ENCODE measurements at places on chromosomes 16 and 17.
A peak's percentile ranks its signal among the peaks of the same experiment; 100 is the strongest.

- no peak for DNase-seq
These were observed 13.6 kb downstream of the MRM1 start for GRCh38 chr17:36614933-36615332.

- DNase-seq = no peak
These were observed 99.7 kb upstream of the METRNL start for GRCh38 chr17:82979718-82980117.

DNA sequence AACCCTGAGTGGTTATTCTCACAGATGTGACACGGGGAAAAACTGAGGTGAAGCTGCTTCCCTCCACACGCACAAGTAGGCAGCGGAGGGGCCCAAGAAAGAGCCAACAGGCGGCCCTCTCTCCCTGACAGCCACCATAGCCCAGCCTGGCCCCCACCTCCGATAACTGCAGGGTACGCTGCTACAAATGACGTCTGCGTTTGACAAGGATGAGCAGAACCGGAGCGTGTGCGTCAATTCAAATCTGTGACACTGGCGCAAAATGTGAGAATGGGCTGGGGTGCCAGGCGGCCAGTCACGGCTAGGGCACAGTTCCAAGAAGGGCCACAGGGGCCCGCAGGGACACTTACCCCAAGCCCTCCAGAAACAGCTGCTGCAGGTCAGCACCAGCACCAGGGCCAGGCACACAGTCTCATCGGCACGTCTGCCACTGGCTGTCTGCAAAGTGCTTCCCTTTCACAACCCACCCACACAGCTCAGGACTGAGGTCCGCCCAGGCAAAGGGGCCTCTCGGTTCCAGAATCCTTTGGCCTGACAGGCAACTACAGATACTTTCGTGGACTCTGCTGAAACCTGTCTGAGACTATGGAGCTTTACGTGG, 14.4 kb downstream of the AXIN1 start:
- DNase-seq = no peak

- DNase-seq = no peak
These were observed 362.0 kb upstream of the XYLT1 start for GRCh38 chr16:17832738-17833137.

DNA sequence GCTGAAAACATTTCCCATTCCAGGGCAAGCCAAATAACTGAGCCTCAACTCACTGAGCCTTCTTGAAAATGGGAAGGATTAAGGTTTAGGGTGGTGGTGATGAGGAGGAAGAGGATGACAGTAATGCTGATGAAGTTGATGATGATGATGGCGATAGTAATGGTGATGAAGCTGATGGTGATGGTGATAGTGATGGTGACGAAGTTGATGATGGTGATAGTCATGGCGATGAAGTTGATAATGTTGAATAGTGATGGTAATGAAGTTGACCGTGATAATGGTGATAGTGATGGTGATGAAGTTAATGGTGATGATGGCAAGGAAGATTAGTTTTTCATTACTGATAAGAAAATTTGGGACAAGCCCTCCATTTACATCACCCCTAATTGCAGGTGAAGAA, 285.8 kb upstream of the DYNLRB2 start:
- no peak for DNase-seq

GRCh38 chr17:74951680-74952421, 16.2 kb downstream of the OTOP3 start:
- no peak for DNase-seq

DNA sequence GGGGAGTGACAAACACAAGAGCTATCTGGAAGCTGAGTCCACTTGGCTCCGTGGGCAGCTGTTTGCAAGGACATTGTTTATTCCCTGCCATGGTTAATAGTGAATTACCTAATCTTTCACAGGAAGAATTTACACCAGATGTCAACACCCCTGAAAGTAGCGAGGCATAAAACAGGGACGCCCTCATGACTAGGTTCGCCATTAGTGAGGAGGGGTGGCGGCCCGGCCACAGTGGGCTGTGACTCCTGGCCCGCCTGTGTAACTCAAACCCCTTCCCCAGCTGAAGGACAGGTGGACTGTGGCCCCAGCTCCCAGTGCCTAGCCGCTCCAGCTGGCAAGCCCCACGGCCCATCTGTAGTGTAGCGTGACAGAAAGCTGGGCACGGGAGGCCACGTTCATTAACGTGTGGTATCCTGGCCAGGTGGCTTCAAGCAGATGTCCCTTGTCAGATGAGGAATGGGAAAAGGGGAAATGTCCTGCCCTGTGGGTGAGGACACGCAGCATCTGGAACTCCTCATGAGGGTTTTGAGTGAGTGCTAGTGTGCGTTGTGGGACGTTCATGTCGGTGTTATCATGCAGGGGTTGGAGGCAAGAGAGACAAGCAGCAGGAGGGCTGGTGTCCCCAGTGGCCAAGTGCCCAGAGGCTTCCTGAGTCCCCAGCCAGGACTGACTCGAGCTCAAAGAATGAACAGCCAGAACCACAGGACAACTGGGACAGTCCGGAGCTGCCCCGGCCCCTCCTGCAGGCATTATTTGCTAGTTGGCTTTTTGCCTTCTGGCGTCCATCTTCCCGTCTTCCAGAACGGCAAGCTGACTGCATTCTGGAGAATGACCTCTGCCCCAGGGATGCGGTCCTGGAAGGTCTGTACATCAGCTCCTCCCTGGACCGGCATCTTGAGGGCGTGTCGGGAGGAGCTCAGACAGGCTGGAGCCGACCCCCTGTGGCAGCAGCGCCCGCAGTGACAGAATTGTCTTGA, 19.2 kb downstream of the KDM8 start:
- DNase-seq = peak; percentile 74

- DNase-seq = no peak
These were observed 9.0 kb downstream of the ZDHHC1 start for GRCh38 chr16:67407176-67407787.

DNA sequence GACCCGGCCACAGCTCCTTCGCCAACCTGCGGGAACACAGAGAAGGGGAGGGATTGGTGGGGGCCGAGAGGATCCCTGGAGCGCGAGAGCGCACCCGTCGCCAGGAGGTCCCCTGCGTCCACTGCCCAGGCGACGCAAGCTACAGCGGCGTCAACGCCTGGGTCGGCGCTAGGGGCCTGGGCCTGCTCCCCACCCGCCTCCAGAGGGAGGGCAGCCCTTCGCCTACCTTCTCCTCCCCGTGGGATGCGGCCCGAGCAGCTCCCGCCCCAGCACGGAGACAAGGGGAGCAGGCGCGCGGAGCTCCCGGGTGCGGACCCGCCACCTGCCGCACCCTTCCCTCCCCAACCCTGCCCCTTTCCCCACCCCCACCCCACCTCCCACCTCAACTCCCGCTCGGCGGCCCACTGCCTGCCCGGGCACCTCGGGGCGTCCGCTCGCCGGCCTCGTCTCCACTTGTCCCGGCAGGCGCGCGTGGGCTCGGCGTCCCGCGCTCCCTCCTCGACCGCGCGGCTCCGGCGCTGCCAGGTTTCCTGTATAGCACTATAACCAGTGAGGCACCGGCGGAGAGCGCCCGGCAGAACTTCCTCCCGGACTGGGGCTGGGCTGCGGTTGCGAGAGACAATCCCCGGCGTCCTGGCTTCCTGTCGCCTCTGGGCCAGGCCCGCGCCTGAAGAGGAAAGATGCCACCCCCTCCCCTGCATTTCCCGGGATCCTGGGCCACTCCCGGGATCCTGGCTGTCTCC, 119.1 kb upstream of the SMURF2 start:
- peak; percentile 33 for DNase-seq

DNA sequence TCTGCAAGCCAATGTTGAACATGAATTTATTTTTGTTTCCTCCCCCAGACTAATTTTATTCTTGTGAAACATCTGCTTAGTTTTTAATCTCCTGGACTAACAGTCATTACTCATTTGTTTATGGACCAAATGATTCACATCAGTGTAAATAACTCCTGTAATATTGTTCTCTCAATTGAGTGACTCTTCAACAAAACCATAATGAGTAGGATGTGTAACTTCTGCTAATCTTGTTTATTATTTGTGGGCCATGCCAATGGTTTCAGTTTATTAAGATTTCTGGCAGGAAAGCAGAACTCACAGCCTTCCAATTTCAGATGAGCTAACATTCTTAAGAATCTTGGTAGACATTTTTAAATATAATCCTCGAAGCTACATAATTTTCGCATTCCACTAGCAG, 1216.3 kb upstream of the GOT2 start:
- DNase-seq = no peak

- peak; percentile 96 for DNase-seq
These were observed at the start of gene TP53 for GRCh38 chr17:7687072-7687907. Gene TP53 (minus strand): TSS chr17:7687490. CDS start chr17:7676594, 10,896 bp downstream.

GRCh38 chr16:56382901-56383355, 42.4 kb downstream of the AMFR start:
- peak; percentile 23 for DNase-seq

DNA sequence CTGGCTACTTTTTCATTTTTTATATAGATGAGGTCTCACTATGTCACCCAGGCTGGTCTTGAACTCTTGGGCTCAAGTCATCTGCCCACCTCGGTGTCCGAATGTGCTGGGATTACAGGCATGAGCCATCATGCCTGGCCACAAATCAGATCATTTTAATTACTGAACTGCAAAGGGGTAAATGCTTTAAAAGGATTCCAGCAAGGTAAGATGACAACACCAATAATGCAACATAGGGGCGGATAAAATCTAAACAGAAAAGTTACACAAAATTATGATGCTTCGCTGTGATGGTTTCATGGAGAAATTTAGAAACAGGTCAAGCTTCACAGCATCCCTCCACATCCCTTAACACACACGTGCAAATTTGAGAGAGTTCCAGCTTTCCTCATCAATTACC, 32.3 kb downstream of the AXIN1 start:
- no peak for DNase-seq

GRCh38 chr16:11597235-11598095, 10.7 kb upstream of the LITAF start:
- DNase-seq = peak; percentile 57

GRCh38 chr16:84367297-84367680, 1.0 kb upstream of the ATP2C2 start:
- no peak for DNase-seq

GRCh38 chr16:63703612-63704011, 1418.3 kb downstream of the CDH11 start:
- DNase-seq = no peak

DNA sequence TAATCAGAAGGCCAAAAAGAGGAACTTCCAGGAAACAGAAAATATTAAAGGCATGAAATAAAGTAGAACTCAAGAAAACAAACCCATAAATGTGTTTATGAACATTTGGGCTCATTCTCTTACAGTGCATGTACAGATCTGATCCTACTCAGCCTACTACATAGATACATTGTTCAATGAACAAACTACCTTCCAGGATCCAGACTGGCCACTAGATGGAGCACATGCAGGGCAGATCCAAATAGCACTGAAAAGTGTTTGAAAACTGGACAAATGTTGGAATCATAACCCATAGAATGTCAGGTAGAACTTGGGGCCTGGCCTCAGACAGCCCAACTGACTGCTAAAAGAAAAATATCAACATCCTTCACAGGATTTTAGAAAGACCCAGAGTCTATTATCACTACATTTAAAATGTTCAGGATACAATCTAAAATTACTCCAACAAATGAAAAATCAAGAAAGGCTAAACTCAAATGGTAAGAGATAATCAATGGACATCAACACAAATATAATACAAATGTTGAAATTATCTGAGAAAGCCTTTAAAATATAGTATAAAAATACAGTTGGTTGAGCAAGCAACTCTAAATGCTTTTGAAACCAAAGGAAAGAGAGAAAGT, 122.4 kb upstream of the NUDT7 start:
- peak; percentile 44 for DNase-seq

- no peak for DNase-seq
These were observed 44.2 kb downstream of the SNX20 start for GRCh38 chr16:50636753-50637374.

GRCh38 chr16:12519986-12520385, 283.7 kb downstream of the CPPED1 start:
- DNase-seq = no peak

DNA sequence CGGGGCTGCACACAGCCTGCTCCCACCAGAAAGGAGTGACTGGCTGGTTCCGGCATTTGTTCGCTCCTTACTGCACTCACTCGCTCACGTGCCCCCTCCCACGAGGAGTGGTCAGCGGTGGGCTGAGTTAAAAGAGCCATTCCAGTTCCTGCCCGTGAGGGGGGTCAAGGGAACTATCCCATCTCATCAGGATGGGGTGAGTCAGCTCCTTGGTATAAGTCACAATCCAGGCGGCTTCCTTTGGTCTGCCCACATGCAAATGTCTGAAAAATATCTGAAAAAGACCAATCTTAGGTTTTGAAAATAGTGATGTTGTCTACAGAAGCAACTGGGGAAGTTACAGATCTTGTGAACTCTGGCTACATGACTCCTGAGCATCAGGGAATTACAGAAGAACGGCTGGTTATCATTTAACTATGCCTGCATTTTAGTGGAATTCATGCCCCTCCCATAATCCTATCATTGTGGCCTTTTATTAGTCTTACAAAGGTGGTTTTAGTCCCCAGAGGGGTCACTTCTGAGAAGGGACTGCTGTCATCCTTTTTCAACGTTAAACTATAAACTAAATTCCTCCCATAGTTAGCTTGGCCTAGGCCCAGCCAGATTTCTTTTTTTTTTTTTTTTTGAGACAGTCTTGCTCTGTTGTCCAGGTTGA, 9.8 kb upstream of the TNFSF12 start:
- DNase-seq = no peak

GRCh38 chr17:13418891-13419290, 182.8 kb downstream of the HS3ST3A1 start:
- DNase-seq = no peak

DNA sequence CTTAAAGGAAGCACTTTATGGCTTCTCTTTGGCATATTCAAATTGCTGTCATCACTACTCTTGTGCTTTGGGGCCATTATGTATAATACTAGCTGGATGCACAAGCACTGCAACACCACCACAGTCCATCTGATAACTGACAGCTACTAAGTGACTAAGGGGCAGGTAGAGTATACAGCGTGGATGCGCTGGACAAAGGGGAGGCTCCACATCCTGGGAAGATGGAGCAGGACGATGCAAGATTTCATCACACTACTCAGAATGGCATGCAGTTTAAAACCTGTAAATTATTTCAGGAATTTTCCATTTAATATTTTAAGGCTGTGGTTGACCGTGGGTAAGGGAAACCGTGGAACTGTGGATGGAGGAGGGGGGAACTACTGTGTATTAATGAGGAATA, 25.0 kb downstream of the MPRIP start:
- DNase-seq = peak; percentile 89

DNA sequence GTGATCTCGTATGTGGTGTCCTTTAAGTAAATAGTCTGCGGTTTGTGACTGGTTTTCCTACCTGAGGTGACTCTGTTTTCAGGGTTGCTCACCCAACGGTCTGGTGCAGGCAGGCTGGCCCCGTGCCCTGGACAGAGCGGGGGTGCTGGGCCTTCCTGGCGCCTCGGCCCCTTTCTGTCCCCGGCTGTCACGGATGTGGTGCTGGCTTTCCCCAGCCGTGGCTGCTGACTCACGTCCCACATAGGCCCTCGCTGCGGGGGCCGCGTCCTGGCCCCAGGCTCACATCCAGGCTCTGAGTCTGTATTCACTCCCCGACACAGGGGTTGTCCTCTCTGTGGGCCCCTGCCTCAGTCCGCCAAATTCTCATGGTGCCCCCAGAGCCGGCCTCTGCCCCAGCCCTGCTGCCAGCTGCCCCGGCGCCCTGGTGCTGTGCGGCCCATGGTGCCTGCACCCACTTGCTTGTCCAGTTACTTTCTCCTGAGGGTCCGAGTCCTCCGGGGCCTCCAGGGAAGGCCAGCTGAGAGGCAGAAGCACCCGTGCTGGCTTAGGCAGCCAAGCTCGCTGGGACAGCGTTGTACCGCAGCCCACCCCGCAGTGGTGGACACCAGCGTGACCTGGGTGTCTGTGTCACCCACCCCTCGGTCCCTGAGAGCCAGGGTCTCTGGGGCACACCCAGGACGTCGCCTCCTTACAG, 5.9 kb downstream of the CHMP6 start:
- peak; percentile 36 for DNase-seq

- no peak for DNase-seq
These were observed 44.8 kb downstream of the PIMREG start for GRCh38 chr17:6489016-6489550.

GRCh38 chr16:58923094-58923493, 189.0 kb upstream of the GOT2 start:
- no peak for DNase-seq

All from fibroblast of skin of scalp (primary cell).